ENCODE measurements at places on chromosomes 16 and 17.

DNA sequence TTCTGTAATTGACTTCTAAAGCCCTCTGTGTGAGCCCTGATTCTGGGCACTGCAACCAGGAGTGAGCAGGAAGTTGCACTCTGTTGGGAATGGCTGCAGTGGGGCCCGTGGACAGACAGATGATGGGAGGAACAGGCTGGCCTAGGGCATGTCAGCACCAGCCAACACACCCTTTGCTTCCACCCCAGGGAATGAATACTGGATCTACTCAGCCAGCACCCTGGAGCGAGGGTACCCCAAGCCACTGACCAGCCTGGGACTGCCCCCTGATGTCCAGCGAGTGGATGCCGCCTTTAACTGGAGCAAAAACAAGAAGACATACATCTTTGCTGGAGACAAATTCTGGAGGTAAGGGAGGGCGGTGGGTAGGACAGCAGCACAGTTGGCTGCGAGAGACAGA lies 10.8 kb upstream of the LPCAT2 start:
- DNase-seq, result no peak

DNA sequence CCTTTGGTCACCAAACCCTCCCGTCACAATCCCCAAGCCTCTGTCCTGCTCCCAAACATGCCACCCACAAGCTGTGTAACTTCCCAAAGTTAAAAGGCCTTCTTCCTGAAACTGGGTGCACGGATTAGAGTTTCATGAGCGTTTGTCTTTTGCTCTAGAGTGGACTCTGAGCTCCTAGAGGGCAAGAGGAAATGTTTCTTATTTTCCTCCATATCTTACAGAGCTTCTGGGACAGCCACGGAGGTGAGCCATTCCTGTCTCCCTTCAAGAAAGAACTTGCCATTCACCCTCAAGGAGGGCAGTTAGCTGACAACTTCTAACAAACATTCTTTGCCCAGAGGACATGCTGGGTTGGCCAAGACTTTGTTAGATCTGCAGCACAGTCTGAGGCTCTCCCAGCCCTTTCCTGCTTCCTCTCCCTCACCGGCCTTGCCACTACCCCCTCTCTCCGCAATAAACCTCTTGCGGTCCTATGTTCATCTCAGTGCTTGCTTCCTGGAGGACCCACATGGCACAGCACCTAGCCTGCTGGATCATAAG lies 2.6 kb upstream of the MYCBPAP start:
- no peak for DNase-seq

DNA sequence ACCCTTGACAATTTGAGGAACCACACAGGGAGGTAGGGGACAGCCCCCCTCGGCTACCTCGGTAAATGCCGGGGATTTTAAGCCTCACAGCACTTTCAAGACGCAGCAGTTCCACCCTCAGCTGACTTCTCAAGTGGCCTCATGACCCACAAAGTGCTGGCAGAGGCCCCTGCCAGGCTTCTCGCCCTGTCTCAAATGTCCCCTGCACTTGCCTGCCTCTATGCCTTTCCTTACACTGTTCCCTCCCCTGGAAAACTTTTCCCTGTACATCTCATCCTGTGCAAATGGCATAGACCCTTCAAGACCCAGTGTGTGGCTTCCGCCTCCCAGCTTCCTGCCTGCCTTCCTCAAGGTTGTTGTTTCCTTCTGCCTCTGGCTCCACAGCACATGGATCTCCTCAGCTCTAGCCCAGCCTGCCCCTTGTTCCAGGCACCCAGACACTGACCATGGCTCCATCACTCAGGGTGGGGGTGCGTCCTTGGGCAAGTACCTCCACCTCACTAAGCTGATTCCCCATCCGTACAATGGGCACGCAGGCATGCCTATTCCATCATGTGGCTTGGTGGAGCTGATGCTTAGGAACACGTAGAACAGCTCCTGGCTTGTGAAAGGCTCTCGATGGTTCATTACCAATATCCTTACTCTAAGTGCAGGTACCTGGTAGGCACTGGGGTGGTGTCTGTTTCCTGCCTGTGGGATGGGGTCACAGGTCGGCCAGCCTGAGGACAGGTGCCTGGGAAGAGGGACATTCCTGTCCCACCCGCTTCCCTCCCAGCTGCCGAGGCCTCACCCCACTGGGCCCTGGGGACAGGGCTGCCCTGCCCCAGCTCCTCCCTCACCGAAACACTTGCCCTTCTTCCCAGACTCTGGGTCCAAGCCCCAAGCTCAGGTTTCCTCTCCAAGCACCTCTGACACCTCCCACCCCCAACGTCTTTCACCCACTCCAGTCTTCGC lies 24.0 kb downstream of the MMP15 start:
- no peak for DNase-seq

- peak; percentile 52 for DNase-seq
Measured at GRCh38 chr16:51540259-51540658, 389.2 kb upstream of the SALL1 start.

DNA sequence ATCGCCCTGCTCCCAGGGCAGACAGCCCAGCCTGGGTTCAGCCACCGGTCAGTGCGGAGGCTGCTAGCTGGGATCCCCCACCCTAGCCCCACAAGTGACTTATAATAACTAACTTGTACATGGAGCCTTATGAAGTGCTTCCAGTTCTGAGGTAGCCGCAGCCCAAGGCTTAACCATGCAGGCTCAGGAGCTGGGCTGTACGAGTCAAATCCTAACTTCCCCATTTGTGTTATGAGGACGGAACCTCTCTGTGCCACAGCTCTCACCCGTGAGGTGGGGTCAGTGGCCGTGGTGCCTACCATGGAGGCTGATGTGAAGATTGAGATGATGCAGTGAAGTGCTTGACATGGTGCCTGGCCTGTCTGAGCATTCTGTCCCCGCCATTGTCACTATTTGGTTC lies 27.8 kb upstream of the GOSR2 start:
- DNase-seq, result no peak

DNA sequence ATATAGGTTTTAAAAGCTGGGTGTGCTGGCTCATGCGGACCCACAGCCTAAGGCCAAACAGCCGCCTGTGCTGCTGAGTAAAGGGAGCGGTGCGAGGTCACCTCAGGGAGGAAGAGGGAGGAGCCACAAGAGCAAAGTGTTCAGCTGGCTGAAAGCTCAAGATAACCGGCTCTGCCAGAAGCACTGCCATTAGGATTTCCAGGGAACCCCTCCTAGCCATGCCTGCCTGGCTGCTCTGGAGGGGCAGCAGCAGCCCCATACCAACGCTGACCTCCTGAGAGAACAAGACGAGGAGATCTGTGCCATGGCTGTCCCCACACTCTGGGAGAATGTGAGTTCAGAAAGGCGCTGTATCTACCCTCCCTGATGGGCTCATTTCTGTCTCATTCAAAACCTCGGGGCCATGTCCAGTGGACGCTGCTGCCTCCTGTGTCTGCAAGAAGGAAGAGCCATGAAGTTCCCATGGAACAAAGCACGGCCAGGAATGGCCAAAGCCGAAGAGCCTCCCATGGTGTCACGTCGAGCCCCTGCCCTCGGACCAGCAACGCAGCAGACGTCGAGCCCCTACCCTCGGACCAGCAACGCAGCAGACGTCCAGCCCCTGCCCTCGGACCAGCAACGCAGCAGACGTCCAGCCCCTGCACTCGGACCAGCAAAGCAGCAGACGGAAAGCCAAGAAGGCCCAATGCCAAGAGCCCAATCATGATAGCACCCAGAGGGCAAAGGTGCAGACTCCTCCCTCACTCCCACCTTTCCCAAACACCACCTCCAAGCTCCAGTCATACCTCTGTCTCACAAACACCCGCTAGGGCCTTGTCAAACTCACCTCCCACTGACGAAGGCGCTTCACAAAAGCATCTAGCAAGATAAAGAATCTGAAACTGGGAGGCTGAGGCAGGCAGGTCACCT lies 107.0 kb downstream of the ANKRD11 start:
- no peak for DNase-seq
